ENCODE measurements at places on chromosomes 5 and 9. TPM values are rescaled to one million over a fixed set of nuclear protein-coding genes. Genes with fewer than 3 reads are reported as not detected.

Gene LCN9
- total RNA-seq, result not detected

Gene EGFL7
- 60.0 TPM for total RNA-seq

Gene CARTPT
- not detected for total RNA-seq

Gene KCNN2
- 0.15 TPM for total RNA-seq

Gene BOD1
- 72.0 TPM for total RNA-seq

Gene FOXD4
- 0.58 TPM for total RNA-seq

Gene AFAP1L1
- total RNA-seq, result 5.2 TPM

Gene SYNPO
- total RNA-seq, result 30.7 TPM

Gene ARSI
- total RNA-seq, result 44.0 TPM

Gene SCGB3A1
- not detected for total RNA-seq

Gene RNF183
- total RNA-seq, result not detected

Gene RGS14
- total RNA-seq, result 6.7 TPM

Gene PCDHB14
- total RNA-seq, result 0.06 TPM

Gene OLFM1
- 11.5 TPM for total RNA-seq

Gene ADAMTSL2
- total RNA-seq, result not detected

Gene NR5A1
- 0.05 TPM for total RNA-seq

Gene PALM2AKAP2
- total RNA-seq, result 0.36 TPM

Gene GABRP
- not detected for total RNA-seq

Gene NKD2
- total RNA-seq, result 13.3 TPM

Gene TRUB2
- 54.8 TPM for total RNA-seq

Gene HMCN2
- total RNA-seq, result 0.09 TPM

Gene FCN2
- total RNA-seq, result not detected

Gene SV2C
- not detected for total RNA-seq

Gene SECISBP2
- 18.5 TPM for total RNA-seq

Gene BAAT
- 0.48 TPM for total RNA-seq

Gene WDR31
- total RNA-seq, result 1.4 TPM

Gene CCL21
- not detected for total RNA-seq

Gene CENPH
- total RNA-seq, result 23.1 TPM

Gene PDLIM4
- not detected for total RNA-seq

Gene TLR4
- total RNA-seq, result 0.08 TPM

Gene CDH6
- 0.10 TPM for total RNA-seq

Gene UGCG
- total RNA-seq, result 19.0 TPM

Gene PGGT1B
- 24.3 TPM for total RNA-seq

Gene TARS1
- 161 TPM for total RNA-seq

Gene BASP1
- 315 TPM for total RNA-seq

Gene INSYN2B
- total RNA-seq, result 0.64 TPM

Gene DHX29
- 25.8 TPM for total RNA-seq

Gene CD14
- 4.0 TPM for total RNA-seq

Gene TAF11L5
- not detected for total RNA-seq

Gene RASEF
- 11.3 TPM for total RNA-seq

Gene CD72
- total RNA-seq, result 0.06 TPM

Gene ZBTB5
- total RNA-seq, result 9.6 TPM

Gene MCCC2
- total RNA-seq, result 46.6 TPM

Gene SH2D3C
- 0.17 TPM for total RNA-seq

Gene LCNL1
- not detected for total RNA-seq

Gene ECSCR
- not detected for total RNA-seq

Gene DUSP1
- total RNA-seq, result 256 TPM

Gene RARS1
- total RNA-seq, result 101 TPM

Gene RNF180
- total RNA-seq, result 0.60 TPM

Gene JAKMIP2
- not detected for total RNA-seq

Gene AP3B1
- 37.7 TPM for total RNA-seq

Gene SPINK4
- not detected for total RNA-seq
